ENCODE measurements at places on chromosomes 7 and 10.
A peak's percentile ranks its signal among the peaks of the same experiment; 100 is the strongest.

DNA sequence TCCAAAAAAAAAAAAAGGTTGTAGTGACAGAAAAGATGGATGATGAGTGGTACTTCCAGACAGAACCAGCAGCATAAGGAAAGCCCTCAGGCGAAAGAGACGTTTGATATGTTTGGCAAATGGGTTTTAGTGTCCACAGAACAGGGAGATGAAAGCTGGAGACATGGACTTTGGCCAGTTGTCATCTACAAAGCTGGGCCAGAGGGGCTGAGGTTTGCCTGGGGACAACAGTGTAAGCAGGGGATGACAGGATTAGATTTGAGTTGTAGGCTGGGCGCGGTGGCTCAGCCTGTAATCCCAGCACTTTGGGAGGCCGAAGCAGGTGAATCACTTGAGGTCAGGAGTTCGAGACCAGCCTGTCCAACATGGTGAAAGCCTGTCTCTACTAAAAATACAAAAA is 47.8 kb upstream of the ELN start:
- DNase-seq, result no peak

DNA sequence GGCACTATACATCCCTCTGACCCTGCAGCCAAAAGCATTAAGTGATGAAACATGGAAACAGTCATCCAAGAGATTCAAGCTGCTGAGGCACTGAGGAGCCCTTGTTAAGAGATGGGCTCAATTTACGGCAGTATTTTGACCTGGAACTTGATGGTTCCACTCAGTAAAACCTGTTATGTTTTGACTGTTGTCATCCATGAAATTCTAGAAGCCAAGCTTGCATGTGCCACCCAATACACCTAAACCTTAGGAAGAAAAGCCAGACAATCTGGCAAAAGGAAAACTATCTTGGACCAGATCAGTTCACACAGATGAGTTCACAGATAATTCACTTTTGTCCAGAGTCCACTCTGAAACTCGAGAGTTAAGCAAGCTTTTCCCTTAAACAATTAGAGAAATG is 53.2 kb downstream of the ICA1 start:
- no peak for DNase-seq

GRCh38 chr10:29508554-29509244 is 126.1 kb downstream of the SVIL start:
- no peak for DNase-seq

DNA sequence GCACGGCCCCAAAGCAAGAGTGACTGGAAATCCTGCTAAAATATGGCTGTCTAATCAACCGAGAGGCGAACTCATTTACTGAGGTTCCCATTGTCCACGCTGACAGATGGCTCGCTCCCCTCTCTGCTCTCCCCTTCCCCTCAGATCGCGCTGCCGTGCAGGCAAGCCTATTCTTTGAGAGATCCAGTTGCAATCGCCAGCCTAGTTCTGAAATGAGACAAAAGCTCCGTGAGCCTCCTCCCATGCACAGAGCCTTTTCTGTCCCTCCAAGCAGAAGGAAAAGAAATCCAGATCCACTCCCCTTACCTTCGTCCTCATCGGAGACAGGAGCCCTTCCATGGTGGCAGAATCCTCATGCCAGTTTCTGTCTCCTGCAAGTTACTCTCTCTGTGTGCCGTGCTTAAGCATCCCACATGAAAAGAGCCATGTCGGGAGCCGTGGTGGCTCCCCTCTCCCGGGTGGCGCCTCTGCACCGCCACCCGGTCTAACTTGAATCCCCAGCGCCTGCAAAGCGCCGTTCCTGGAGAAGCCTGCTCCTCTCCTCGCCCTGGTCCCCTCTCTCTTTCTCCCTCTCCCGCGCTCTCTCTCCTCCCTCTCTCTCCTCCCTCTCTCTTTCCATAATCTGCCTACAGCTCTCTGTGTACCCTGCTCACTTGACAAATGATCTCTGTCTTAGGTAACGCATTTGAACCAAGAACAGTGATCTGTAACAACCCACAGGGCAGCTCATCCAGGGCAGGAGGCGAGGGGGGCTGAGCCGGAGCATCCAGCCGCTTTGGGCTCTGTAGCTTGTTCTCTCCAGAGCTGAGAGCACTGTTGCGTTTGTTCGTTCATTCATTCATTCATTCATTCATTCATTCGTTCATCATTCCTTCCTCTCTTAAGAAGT is 156.8 kb downstream of the FRMD4A start:
- DNase-seq, result peak; percentile 27

GRCh38 chr7:18786196-18786727 is 290.7 kb downstream of the HDAC9 start:
- DNase-seq, result no peak

- no peak for DNase-seq
These were observed 1.2 kb downstream of the HSPA14 start for GRCh38 chr10:14839305-14839695.

DNA sequence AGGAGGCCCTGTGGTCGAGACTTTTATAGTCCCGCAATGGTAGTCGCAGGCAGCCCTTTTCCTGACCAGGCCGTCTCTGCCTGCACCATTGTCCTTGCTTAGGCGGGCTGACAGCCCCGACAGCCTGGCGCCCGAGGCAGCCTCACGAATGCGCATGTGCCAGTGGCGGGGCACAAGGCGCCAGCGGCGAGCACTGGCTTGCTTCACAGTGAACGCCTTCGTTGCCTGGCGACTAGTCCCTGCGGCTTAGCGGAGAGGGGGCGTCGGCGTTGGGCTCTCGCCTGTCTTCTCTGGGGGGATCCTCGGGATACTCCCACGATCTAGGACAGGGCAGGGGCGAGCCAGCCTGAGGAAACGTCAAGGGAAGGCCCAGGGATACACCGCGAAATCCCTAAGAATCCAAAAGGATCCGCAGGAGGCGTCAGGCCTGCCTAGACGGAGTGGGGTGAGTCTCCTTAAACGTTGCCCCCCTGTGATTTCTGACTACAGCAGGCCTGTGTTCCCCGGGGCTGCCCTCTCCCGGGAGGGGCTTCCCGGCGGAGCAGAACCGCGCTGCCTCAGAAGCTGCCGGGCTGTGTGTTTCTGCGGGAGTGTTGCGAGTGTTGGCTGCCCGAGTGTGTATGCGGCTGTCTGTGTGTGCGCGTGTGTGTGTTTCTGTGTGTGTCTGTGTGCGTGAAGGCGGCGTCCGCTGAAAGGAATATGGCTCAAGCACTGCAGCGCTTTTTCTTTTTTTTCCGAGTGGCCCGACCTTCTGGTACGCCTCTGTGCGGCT is 20.5 kb upstream of the ZNF273 start:
- DNase-seq, result no peak

DNA sequence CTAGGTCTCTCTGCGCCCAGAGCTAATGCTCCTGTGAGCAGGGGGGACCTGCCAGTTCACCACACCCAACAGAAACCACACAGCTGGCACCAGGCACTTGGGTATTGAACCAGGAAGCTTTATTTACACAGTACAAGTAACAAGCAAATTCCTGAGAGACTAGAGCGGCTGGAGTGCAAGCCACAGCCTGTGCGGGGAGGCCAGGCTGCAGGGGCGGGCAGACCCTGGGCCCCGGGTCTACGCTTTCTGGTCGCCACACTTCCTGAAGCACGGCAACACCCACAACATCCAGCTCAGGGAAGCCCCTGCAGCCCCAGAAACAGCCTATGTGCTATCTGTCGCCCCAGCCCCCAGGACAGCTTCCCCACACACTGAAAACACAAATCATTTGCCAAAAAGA is 125.0 kb downstream of the FAM53B start:
- no peak for DNase-seq

- no peak for DNase-seq
These were observed 108.6 kb downstream of the CCDC3 start for GRCh38 chr10:12892924-12893323.

GRCh38 chr7:90955641-90956207 is 308.5 kb upstream of the FZD1 start:
- DNase-seq, result no peak

- DNase-seq, result no peak
These were observed 31.5 kb upstream of the NRP1 start for GRCh38 chr10:33365871-33366411.

GRCh38 chr7:155922067-155922816 is 110.0 kb upstream of the SHH start:
- no peak for DNase-seq

GRCh38 chr10:122459561-122460273 is 1.6 kb upstream of the HTRA1 start:
- no peak for DNase-seq

GRCh38 chr7:73345951-73346350 is 18.0 kb downstream of the FKBP6 start:
- no peak for DNase-seq

DNA sequence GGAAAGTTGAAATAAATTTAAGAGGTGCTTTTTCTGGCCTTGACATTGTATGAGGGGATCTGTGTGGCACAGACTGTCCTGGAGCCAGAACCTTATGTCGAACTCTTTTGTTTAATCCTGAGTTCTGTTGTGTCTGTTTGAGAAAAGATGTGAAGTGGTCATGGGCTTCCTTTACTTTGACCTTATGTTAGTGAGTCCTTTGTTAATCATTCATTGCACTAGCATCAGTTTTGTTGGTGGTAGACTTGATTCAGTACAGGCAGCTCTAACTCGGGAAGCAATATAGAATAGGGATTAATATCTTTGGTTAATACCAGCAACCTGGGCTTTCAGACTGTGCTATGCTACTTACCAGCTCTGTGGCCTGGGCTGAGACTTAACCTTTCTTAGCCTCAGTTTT is 123.9 kb upstream of the FZD1 start:
- DNase-seq, result no peak

GRCh38 chr7:28155019-28155660 is 25.5 kb downstream of the JAZF1 start:
- DNase-seq, result no peak

GRCh38 chr10:5292196-5292735 is 72.5 kb upstream of the UCN3 start:
- no peak for DNase-seq

DNA sequence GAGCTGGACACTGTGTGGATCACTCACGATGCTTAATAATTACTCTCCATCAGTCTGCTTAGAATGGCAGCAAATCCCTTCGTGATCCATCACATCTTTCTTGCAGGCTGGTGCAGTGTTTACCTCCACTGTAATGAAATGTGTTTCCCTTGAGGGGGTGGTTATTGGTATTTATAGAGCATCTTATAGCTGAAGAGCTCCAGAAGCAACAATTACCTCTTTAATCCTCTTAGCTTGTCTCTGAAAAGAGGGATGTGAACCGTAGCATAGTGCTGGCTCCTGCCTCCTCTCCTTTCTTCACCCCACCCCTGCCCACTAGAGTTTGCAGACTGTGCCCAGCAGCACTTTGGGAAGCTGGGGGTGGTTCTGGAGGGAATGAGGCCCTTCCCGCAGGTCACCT is 132.6 kb downstream of the CAMK1D start:
- no peak for DNase-seq

- DNase-seq, result no peak
These were observed 5.7 kb downstream of the ATG9B start for GRCh38 chr7:151018421-151019129.

DNA sequence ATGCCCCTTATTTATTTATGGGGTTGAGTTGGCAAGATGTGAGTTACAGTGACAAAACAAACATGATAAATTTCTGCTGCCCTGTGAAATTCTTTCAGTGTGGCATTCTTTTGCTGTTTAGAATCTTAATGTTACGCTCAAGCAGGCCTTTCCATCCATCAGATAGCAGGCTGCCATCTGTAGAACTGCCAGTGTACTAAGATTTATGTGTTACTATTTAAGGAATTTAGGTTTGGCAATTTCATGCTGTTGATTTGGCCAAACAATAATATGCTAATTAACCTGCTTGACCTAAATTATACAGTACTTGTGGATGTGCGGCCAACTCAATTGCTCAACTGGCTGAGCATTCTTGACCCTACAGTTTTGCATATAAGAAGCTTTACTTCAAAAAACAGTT is 477.7 kb upstream of the TPK1 start:
- DNase-seq, result no peak

All from neural crest cell (in vitro differentiated cells).